ENCODE measurements at places on chromosomes 6 and 20.

- DNase-seq: no peak
Measured at GRCh38 chr6:98894810-98895209, 52.9 kb downstream of the FBXL4 start.

DNA sequence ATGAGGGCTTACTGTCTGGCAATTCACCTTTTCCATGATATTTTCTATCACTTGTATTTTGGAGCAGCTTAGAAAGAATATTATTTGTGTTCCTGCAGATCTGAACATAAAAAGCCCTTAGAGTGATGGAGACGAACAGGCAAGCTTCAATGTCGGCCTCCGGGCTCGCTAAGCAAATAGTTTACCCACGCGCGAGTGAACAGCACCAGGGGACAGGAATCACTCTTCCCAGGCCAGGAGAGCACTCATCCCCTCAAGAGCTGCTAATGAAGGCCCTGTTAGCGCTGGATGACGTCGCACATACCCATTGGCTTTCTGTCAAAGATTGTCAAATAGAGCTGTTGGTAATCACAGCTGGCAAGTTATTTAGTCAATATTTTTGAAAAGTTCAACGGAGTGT, 395.7 kb downstream of the ZFAND3 start:
- no peak for DNase-seq

DNA sequence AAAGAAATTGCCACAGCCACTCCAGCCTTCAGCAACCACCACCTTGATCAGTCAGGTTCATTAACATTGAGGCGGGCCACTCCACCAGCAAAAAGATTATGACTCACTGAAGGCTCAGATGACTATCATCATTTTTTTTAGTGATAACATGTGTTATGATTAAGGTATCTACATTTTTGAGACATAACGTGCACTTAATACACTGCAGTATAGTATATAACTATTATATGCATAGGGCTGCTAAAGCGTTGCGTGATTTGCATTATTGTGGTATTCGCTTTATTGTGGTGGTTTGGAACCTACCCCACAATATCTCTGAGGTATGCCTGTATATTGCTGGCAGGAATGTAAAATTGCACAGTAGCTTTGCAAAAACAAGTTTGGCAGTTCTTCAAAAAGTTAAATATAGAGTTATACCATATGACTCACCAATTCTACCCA, 6.8 kb upstream of the RIPK1 start:
- peak; percentile 31 for DNase-seq

DNA sequence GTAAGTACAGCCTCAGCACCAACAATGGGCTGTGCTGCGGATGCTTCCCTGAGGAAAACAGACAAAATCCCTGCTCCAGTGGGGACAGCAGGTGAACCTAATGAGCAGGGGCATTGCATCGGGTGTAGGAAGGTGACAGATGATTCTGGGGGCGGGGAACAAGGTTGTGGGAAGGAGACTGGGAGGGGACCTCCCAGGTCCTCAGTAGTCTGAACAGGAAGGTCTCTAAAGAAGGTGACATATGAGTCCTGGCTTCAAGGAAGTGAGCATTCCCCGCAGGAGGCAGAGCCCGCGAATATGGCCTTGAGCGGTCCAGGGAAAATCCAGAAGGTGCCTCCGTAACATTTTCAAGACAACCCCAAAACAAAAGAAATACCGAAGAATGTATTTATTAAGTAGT, 19.4 kb downstream of the ULBP1 start:
- no peak for DNase-seq

DNA sequence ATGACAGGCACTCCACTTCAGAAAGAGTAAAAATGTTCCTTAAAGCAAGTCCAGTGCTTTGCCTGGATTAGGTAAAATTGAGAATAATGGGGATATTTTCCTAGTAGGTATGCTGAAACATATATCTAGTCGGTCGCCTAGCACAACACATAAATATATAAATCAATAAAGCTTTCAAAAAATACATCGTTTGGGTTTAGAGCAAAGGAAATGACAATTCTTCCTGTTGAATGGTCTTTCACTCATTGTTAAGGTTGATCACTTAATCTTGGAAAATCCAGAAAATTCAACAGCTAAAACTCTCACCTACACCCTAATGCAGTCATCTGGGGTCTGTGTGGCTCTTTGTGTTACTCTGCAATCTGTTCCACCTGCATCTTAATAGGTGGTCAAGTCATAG, 13.9 kb downstream of the HAO1 start:
- no peak for DNase-seq

- no peak for DNase-seq
Measured at GRCh38 chr6:129181001-129181400, 298.1 kb downstream of the LAMA2 start.
